IPS DF 19.7 (cell line): ENCODE measurements at places on chromosomes 5 and 9.

DNA sequence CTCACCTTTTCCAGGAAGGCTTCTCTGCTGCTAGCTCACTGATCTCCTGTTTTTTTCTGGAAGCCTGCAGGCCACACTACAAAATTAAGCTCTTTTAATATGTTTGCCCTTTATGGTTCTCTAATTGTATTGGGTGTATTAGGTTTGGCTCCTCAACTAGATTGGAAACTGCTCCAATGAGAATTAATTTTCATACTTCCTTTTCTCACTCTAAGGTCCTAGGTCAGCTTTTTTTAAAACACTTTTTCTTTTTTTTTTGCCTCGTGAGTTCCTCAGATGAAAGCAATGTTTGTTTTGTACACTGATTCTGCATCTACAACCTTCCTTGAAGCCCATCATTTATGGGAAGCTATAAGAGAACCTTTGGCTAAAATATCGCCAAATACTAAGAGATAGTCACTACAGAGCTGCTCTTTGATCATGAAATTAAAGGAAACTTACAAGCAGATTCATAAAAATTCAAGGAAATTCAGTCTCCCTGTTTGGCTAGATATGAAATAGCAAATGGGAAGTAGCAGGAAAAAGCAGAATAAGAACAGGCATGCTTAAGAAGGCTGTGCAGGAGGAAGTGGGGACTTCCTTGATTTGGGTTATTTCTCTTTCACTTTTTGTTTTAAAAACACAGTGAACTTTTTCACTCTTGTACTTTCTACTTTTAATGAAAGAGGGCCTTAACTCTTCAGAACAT, 55.2 kb upstream of the FYB1 start:
- DNase-seq, result no peak

DNA sequence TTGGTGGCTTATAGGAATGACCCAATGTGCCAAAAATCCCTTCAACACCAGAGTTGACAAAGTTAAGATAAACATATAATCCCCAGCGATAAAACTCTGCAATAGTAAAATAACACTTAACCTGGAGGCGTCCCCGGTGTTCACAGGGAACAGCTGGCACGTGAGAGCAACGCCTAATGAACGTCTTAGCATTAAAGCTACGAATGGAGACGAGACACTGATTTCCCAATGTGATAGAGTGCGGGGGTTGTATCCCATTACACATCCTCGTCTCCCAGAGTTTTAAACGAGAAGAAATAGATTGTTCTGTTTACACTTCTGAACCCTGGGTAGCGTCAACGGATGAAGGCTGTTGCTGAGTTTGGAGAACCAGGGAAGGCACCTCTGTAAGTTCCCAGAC, 57.6 kb downstream of the PTCH1 start:
- DNase-seq, result no peak

- DNase-seq, result peak; percentile 17
Measured at GRCh38 chr9:35258660-35259474, 97.1 kb downstream of the UNC13B start.

DNA sequence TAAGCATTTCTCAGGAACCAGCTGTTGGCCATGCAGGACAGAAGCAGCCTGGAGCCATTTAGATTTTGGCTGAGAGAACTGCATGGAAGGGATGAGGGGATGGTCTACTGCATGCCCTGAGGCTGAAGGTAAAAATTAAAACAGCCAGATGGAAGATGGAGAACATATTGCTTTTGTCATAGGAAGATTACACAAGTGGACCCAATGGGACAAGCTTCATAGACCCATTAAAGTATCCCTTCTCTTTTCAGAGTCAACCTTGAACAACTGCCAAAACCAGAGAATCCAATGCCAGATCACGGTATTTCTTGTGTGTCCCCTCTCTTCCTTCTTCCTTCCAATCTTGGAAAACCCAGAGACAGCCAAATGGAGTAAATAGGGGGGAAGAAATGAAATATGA, 253.4 kb downstream of the NR2F1-AS1 start:
- no peak for DNase-seq

- no peak for DNase-seq
Measured at GRCh38 chr5:124736082-124736804, 10.2 kb downstream of the ZNF608 start.

GRCh38 chr5:120655828-120656435, 191.8 kb downstream of the PRR16 start:
- DNase-seq, result peak; percentile 9

- no peak for DNase-seq
Measured at GRCh38 chr9:136662656-136663581, at the start of gene EGFL7. Gene EGFL7 (plus strand): TSS chr9:136662916. CDS start chr9:136668283, 5,367 bp downstream.

DNA sequence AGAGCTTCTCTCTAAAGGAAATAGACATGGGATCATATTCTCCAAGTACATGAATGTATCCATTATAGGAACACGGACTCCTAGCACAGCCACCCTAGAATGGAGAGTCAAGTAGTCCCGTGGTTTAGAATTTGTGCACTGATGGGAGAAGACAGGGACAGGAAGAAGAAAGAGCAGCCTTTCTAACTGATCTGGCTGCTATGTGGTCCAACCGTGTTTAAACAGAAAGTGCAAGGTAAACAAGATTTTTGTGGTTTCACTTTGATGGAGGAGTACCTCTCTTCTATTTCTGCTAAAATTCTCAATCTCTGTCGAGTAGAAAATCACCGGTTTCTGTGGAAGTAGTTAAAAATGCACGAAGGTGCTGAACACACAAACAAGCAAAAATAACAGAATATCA, 171.3 kb downstream of the ST8SIA4 start:
- DNase-seq, result no peak

DNA sequence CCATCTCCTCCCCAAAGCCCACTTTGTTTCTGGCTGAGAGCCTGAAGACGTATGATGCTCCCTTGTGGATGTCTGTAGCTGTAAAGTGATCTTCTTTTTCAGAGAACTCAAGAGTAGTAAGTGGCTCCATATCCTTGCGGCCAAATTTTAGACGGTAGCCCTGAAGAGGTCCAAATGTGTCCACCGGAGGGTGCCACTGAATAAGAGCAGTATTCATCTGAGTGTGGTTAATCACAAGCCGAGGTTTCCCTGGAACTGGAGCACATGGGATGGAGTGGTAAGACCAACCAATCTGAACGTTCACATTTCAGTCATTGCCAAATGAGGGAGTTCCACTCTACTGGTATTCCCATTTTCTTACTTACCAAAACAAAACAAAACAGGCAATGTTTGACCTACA, 686.5 kb upstream of the DMAC1 start:
- DNase-seq, result peak; percentile 15

DNA sequence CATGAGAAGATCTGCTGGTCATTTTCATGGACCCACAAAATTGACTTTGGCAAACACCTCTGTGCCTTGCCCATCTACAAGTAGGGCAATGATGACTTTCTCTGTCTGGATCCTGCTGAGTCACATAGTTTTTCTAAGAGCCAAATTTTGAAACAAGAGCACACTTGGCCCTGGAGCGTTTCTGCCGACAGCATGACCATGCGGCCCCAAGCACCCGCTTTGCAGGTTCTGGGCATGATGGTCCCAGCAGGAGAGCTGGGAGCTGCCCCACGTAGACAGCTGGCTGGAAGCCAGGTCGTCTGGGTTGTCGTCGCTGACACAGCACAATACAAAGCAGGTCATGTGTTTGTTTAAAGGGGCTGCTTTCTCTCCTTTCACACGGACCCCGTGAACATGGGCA, 159.8 kb downstream of the SYK start:
- DNase-seq, result no peak

- no peak for DNase-seq
Measured at GRCh38 chr9:124330011-124330697, 72.4 kb downstream of the NEK6 start.

GRCh38 chr5:7629561-7629960, 221.4 kb downstream of the CFAP90 start:
- no peak for DNase-seq

- DNase-seq, result no peak
Measured at GRCh38 chr5:41057231-41057630, 13.9 kb downstream of the MROH2B start.

DNA sequence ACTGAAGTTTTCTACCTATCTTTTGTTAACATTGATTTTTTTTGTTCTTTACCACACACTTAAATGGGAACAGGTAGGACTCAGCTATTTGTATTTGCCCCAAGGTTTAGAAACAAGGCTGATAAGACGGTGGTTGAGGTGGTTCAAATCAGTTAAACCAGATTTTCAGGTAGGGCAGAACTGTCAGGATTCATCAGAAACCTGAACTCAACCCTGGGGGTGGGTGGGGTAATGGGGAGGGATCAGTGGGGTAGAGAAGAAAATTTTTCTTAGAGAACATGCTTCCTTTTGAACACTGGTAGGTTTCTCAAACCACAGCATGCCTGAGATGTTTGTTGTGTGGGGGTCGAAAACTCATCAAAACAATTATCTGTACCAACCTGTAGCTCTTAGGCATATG, 113.0 kb downstream of the BASP1 start:
- no peak for DNase-seq

GRCh38 chr5:61402244-61402823, 70.3 kb downstream of the ZSWIM6 start:
- no peak for DNase-seq

GRCh38 chr9:86642721-86643120, 288.5 kb upstream of the TUT7 start:
- DNase-seq, result no peak

DNA sequence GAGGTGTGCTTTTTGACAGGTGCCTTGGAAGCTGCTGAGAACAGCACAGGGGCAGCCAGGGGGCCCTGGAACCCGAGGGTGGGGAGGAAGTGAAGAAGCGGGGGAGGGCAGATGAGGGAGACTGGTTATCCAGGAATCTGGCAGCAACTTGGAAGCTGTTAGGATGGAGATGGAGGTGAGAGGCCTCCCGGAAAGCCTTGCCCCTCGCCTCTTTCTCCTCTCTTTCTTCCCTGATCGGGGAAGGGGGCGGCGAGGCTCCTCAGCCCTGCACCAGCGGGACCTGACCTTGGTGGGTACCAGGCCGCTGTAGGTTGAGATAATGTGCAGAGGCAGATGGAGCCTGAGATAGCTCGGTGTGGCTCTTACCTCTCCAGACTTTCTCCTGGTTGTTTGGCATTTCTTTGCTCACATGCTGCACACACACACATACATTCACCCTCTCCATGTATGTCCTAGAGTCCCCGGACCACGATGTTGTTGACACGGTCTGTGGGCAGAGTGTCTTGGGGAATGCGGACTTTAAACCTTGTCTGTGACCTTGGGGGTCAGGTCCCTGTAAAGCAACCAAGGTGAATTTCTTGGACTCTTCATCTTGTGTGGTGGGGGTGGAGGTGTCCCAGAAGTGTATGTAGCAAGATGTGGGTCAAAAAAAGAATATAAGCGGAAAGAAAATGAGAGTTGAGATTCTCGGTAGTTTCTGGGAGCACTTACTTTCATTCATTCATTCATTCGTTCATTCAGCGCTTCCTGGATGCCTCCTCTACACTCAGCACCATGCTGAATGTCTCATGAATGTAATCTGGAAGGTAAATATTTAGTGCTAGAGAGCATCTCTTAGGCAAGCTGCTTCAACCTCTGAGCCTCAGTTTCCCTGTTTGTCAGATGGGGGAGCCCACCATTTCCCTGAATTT, 1.6 kb downstream of the WWC1 start:
- DNase-seq, result no peak

GRCh38 chr9:86601697-86602096, 247.5 kb upstream of the TUT7 start:
- no peak for DNase-seq

DNA sequence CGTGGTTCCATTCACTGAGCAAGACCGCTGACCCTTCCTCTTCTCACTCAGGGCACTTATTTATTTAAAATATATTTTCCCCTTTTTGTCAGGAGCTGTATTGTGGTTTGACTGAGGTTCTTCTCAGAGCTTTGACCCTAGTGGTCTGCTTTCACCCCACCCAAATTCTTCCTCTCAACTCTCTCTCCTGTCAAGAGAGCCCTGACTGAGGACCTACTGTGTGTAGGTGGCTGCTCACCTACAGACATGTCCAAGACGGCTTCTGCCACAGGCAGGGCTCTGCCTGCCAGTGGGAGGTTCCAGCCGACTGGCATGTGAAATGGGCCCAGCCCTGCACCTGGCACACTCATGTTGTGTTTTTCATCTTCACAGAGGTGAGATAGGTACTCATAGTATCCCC, 5.2 kb downstream of the DCANP1 start:
- DNase-seq, result no peak

GRCh38 chr9:134872482-134873231, 8.0 kb upstream of the FCN2 start:
- no peak for DNase-seq
